ENCODE measurements at places on chromosomes 4 and X.
A peak's percentile ranks its signal among the peaks of the same experiment; 100 is the strongest.

- DNase-seq: no peak
Observed at GRCh38 chrX:54246866-54247265, 63.8 kb upstream of the FAM120C start.

GRCh38 chrX:96833333-96833732, 50.4 kb upstream of the RPA4 start:
- no peak for DNase-seq

- DNase-seq: no peak
Observed at GRCh38 chrX:9581771-9582385, 117.0 kb downstream of the TBL1X start.

DNA sequence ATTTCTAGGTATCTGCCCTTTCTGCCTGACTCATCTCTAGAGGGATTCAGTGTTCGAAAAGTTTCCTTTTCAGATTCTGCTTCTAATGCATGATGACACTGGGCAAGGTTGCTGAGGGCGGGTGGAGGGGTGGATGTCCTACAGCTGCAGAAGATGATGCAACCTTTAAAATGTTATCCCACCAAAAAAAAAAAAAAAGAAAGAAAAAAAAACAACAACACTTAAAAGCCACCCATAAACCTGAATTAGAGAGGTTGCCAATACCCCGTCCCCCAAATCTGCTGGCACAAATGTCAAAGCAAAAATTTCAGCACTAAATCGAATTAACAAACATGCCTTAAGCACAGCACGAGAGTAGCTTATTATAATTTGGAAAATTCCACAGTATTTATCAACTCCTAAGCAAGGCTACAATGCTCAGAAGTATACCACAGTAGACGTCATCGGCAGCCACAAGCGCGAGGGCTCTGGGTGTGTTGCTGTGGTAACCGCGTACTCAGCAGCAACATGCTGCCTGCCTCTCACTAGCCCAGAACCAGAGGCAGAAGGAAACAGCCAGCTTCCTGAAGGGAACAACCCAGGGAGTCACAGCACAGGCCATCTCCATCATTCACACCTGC, 167.5 kb upstream of the MAP3K15 start:
- DNase-seq: peak; percentile 66

DNA sequence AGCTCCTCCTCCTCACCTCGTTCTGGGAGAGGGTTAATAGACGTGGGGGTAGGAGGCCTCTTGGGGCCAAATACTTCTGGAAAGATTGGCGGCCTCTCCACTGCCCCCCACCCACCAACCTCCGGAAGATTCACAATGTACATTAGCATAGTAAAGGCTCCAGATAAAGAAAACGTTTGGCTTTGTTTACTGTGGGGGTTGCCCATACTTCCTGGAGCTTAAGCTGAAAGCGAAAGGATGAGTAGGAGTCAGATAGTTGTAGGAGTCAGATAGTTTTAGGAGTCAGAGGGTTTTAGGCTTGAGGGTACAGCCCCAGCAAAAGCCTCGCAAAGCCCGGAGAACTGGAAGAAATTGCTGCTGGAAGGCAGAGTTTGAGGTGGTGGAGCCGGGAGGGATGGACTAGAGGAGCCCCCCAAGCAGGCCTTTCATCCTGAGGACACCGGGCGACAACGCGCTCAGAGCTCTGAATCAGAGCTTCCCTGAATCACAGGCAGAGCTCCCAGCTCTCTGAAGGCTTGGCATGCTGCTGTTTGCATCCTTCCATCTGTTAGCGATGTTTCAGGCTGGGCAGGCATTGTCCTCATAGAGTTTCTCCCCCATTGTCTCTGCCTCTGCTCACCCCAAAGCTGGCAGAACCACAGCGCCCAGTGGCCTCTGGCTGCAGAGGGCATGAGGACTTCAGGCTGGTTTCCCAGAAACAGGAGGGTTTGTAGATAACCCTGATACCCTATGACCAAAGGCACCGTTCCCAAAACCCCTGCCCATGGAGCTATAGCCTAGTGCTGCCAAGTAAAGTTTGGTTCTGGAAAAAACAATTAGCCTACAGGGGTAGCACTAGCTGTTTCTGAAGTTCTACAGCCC, 280.7 kb downstream of the BCOR start:
- DNase-seq: no peak

DNA sequence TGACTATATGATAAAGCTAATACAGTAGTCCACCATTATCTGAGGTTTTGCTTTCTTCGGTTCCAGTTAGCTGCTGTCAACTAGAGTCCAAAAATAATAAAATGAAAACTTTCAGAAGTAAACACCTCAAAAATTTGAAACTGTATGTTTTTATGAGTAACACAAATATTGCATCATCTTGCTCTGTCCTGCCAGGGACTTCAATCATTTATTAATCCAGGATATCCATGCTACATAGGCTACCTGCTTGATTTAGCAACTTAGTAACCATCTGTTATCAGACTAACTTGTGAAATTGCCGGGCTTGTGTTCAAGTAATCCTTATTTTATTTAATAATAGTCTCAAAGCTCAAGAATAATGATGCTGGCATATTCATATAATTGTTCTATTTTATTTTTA, 1537.8 kb upstream of the PABPC4L start:
- DNase-seq: no peak

- no peak for DNase-seq
Observed at GRCh38 chr4:170089668-170090351, at the start of gene AADAT. AADAT (minus strand) TSS chr4:170089956; CDS start chr4:170089690, 266 bp downstream.

DNA sequence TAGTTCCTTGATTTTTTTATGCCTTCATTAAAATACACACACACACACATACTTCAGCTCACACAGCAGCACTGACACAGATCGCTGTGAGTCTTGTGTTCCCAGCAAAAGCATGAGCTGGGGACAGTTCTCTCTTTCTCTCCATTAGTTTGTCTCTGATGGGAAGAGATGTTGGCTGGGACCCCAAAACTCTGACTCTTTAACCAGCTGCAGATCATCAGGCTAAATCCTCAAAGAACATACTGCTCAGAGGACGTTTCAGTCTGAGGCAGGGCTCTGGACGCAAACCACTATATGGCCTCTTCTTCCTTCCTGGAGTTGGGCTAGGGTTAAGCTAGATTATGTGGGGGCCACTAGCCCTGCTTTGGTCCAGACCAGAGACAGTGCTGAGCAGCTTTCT, 109.6 kb downstream of the NHSL2 start:
- no peak for DNase-seq

- DNase-seq: no peak
Observed at GRCh38 chr4:145614233-145614610, 5.0 kb upstream of the MMAA start.

DNA sequence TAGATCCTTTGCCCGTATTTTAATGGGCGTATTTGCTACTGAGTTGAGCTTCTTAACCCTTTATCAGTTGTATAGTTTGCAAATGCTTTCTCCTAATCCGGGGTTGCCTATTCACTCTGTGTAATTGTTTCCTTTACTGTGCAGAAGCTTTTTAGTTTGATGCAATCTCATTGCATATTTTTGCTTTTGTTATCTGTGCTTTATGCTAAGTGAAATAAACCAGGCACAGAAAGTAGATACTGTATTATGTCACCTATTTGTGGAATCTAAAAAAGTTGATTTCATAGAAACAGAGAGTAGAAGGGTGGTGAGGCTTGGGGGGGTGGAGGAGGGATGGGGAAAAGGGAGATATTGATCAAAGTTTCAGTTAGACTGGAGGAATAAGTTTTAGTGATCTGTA, 17.7 kb downstream of the OGT start:
- DNase-seq: no peak

GRCh38 chr4:133355633-133356032, 206.5 kb downstream of the PCDH10 start:
- no peak for DNase-seq

GRCh38 chr4:124459941-124460310, 252.6 kb downstream of the ANKRD50 start:
- no peak for DNase-seq

DNA sequence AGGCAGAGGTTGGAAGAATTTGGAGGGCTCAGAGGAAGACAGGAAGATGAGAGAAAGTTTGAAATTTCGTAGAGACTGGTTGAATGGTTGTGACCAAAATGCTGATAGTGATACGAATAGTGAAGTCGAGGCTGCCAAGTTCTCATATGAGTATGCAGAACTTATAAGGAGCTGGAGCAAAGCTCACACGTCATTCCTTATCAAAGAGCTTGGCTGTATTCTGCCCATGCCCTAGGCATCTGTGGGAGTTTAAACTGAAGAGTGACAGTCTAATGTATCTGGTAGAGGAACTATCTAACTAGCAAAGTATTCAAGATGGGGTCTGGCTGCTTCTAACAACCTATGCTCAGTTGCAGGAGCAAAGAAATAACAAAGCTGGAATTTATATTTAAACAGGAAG, 102.1 kb downstream of the PCDH18 start:
- DNase-seq: no peak

DNA sequence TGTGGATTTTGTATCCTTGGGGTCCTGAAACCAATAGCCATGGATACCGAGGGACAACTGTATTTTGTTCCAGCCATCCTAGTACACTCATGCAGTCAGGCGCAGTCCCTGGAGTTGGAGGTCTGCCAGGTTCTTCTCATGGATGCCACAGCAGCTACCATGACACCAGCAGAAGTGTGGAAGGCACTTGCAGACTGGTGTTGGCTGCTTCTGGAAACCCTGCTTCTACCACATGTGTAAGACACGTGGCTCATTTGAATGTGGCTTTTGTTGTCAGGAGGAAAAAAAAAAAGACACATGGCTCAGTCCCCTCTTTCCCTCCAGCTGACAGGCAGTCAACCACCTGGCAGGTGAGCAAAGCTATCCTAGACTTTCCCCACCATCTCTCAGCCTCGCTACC, 19.4 kb downstream of the DRD5 start:
- DNase-seq: no peak

- no peak for DNase-seq
Observed at GRCh38 chr4:151484396-151485102, 75.6 kb downstream of the FHIP1A start.

GRCh38 chr4:87105101-87105845, 115.1 kb downstream of the KLHL8 start:
- DNase-seq: no peak

GRCh38 chr4:168432419-168433146, 47.7 kb downstream of the DDX60L start:
- no peak for DNase-seq

- no peak for DNase-seq
Observed at GRCh38 chrX:78046362-78046761, 57.7 kb upstream of the PGK1 start.

- no peak for DNase-seq
Observed at GRCh38 chr4:111434586-111434985, 710.7 kb upstream of the FAM241A start.

DNA sequence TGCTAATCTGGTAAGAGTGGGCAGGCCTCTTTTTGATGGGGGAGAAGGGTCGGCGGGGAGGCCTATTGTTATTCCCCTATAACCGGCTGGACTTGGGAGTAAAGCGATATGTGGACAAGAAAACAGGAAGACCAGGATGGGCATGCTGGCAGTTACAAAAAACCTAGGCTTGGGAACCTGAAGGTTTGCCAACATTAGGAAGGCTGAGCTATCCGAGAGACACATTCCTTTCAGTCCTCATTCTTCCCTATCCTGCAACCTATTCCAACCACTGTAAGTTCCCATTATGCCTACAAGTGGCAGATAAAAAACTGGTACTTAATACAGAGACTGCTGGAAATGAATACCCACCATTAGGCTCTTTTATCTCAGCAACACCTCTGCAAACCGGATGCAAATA, 32.4 kb upstream of the CT47C1 start:
- DNase-seq: no peak

- no peak for DNase-seq
Observed at GRCh38 chrX:16770970-16771482, 15.2 kb upstream of the TXLNG start.

DNA sequence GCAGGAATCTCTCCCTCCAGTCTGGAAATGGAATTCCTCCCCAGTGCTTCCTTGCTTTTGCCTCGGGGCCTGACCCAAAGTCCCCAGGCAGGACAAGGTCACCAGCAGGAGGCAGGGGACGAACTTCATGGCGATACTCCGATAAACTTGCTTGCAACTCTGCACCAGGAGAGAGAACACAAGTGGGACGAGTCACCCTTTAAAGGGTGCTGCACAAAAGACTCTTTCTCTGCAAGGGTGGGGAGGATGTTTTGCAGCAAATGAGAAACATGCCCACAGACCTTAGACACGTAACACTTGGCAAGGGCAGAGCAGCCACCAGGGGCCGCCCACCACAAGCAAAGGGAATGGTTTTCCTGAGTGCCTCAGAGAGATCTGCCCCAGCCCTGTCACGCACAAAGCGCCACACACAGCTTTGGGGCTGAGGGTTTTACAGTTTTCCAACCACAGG, at the start of gene FGFBP2:
TSS of gene FGFBP2 (minus strand) at position 175 of the 451 bp plus-strand sequence. CDS start at position 129, 46 bp downstream.
- peak; percentile 73 for DNase-seq

DNA sequence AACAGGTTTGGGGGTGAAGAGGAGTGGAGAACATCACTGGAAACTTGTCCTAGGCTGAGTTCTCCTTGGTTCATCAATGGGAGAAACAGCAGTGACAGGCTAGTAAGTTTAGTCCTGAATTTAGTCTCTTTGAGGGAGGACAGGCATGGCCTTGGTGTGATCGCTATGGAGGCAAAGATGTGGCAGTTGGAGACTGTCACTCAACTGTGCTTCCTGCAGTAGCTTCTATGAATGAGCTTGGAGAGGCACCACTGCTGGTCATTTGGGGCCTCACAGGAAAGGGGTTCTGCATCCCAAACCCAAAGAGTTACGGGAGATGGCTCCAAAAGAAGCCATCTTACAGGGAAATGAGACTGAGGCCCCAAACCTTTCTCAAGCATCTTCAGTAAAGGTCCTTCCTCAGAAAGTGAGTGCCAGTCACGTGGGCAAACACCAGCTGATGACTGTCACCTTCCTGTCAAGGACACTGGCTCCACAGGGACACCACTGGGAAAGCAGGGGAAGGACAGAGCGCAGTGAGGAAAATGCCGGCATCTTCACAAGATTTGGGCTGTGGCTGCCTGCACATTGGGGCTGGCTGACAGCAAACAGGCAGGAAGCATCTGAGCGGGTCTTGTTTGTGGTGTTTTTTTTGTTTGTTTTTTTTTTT, 7.2 kb downstream of the MRFAP1 start:
- no peak for DNase-seq

DNA sequence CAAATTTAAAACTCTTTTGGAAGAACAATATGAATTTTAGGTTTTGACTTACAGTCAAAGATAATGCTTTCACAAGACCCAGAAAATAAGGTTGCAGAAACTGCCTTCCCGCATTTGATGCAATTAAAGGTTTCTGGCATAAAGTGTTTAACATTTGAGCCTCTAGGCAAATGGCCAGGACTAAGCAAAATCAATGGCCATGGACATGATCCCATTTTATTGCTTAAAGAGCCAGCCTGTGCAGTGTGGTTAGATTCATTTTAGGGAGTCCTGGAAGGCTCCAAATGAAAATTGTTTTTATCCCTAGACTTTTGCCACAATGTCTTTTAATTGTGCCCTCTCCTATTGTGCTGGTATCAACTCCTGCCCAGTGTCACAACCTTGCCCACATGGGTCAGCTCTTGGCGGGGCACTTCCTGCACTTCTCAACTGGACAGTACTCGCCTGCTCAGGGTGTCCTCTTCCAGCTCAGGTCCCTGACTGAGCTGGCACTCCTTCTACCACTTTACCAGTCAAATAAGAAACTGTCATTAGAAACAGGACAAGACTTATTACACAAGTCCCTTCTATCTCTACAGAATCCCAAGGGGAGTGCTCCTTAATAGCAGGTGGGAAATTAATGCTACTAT, 208.4 kb upstream of the NPY2R start:
- DNase-seq: no peak

All from stimulated activated CD8-positive, alpha-beta memory T cell treated with anti-CD3 and anti-CD28 coated beads, Interleukin-15, amount 100 ng/mL, for 48 hours (primary cell).